T-helper 2 cell (primary cell): ENCODE measurements at places on chromosomes 6 and 20.

GRCh38 chr6:130239755-130240154 is 17.0 kb upstream of the SAMD3 start:
- no peak for DNase-seq

- no peak for DNase-seq
Measured at GRCh38 chr6:19102936-19103335, 715.8 kb downstream of the RNF144B start.

GRCh38 chr20:16537025-16537665 is 36.1 kb downstream of the KIF16B start:
- no peak for DNase-seq

- peak; percentile 53 for DNase-seq
Measured at GRCh38 chr20:51531141-51531710, 11.3 kb downstream of the NFATC2 start.

GRCh38 chr6:32393665-32394420 is 13.1 kb downstream of the BTNL2 start:
- no peak for DNase-seq

- DNase-seq, result no peak
Measured at GRCh38 chr20:37687478-37687805, 6.4 kb upstream of the CTNNBL1 start.

GRCh38 chr6:151413372-151414145 is 22.2 kb upstream of the ZBTB2 start:
- peak; percentile 50 for DNase-seq
